ENCODE measurements at places on chromosomes 3 and 15.

DNA sequence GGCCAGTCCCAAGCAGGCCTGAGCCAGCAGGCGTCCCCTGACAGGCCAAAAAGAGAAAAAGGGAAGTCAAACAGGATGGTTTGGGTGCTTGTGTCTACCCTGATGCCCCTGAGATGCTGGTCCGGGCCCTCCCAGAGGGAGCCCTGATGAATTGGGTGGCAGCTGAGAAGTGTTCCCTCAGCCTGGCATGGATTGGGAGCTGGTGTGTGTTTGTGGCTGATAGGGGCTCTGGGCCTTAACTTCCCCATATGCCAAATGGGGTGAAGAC is 1.4 kb downstream of the FBLN2 start:
- no peak for DNase-seq

- no peak for DNase-seq
Observed at GRCh38 chr3:187565701-187566100, 104.5 kb downstream of the SST start.

DNA sequence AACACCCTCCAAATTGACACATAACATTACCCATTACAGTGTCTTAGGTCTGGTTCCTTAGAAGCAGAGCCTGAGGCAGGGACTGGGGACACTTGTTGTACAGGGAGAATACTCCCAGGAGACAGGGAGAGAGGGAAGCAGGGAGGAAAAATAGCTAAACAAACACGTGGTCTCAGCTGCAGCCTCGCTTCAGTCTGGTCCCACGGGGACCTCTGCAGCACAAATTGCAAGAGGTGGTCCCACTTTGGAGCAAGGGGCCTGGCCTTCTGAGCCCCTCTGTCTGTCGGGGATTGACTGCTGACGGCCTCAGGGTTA is 25.0 kb upstream of the PLA2G4D start:
- no peak for DNase-seq

DNA sequence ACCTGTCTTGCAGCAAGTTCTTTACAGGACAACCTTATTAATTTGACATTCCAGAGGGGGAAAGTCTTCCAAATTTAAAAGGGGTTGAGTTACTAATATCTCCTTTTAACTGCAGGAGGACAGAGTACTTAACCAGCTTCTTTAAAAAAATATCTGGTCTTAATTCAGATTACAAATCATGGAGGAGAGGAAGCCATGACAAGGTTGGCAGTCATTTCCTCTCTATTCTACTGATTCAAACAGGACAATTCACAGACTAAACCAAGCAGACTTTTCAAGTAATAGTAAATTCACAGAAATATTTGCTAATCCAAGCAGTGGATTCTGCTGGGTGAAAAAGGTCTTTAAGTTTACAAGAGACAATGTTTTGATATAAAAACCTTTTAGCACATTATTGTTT is 185.3 kb downstream of the CFAP20DC start:
- DNase-seq: no peak

GRCh38 chr15:91357011-91357410 is 257.0 kb downstream of the SV2B start:
- DNase-seq: no peak

GRCh38 chr3:73365756-73366397 is 258.9 kb downstream of the PDZRN3 start:
- DNase-seq: peak; percentile 75

- DNase-seq: no peak
Observed at GRCh38 chr3:152309535-152310307, 41.0 kb downstream of the MBNL1 start.

- DNase-seq: no peak
Observed at GRCh38 chr15:63971427-63971805, 74.9 kb downstream of the DAPK2 start.

- DNase-seq: no peak
Observed at GRCh38 chr3:42655980-42656679, 2.6 kb downstream of the ZBTB47 start.

DNA sequence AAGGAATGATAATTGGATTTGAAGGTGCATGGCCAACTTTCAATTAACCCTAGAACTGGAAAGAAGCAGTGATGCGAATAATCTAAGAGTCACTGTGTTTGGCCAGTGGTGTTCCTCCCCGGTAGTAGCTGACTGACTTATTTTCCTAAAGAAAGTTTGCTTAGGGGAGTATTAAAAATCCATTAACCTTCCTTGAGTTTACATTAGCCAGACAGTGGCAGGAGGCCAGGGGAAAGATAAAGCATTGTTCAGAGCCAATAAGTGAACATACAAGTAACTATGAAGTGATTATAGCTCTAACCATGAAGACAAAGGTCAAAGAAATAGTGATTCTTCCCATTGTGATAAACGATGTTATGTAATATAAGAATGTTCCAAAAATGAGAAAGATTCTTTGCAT is 8.9 kb upstream of the TMEM202 start:
- no peak for DNase-seq

GRCh38 chr15:38555686-38556334 is 8.8 kb downstream of the RASGRP1 start:
- DNase-seq: no peak

DNA sequence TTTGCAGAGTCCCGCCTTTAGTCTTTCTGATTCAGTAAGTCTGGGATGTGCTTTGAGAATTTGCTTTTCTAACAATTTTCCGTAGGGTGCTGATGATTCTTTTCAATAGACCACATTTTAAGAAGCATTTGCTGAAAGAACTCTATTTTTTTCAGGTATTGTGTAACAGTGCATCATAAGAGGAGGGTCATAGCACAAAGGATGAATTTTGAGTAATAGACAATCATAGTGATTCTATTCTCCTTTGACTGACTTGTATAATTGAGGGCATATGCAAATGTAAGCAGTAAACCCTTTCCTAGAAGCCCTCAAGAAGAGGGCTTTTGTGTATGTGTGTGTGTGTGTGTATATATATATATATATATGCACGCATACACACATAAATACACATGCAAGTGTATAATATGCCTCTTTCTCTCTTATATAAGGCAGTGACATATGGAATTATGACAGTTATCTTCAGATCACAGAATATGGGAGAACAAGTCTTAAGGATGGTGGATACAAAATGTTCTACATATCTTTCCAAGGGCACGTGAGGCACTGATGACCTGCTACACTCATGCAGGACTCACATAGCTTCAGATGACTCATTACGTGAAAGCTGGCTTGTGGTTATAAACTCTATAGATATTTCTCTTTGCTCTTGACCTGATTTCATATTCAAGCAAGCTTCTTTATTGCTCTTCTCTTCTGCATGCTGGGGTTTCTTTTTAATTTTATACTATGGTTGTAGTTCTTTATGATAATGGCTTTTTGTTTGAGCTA is 6.5 kb upstream of the PLSCR1 start:
- no peak for DNase-seq

DNA sequence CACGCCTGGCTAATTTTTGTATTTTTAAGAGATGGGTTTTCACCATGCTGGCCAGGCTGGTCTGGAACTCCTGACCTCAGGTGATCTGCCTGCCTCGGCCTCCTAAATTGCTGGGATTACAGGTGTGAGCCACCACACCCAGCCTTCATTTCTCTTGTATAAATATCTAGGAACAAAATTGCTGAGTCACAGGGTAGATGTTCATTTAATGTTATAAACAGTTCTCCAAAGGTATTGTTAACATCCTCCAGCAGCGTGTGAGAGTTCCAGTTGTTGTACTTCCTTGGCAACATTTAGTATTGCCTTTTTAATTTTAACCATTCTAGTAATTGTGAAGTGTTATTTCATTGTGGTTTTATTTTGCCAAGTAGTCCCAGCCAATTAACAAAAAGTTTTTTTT is 23.6 kb upstream of the MTMR14 start:
- DNase-seq: no peak

- no peak for DNase-seq
Observed at GRCh38 chr3:132573797-132574211, 23.3 kb upstream of the ACKR4 start.
